Thoracic aorta (tissue), 2 donors: ENCODE measurements at places on chromosomes 3 and 15. TPM values are rescaled to one million over a fixed set of nuclear protein-coding genes. Genes with fewer than 3 reads are reported as not detected.
A peak's percentile ranks its signal among the peaks of the same experiment; 100 is the strongest.

Gene EFHB
- 0.41 TPM for total RNA-seq

Gene ZNF710
- total RNA-seq = 10.3 TPM

Gene TRPM1
- total RNA-seq = not detected

Gene VEPH1
- not detected for total RNA-seq

GRCh38 chr3:12557473-12558100 lies 700 bp downstream of the MKRN2 start:
- H3K36me3 ChIP-seq = no peaks in the 10 kb centered on the region
- DNase-seq = no peak
- H3K27ac ChIP-seq = peak overlapping the region; percentile 94
- peak overlapping the region; percentile 95 for H3K4me3 ChIP-seq
- H3K4me1 ChIP-seq = peaks cover 43% of the 10 kb centered on the region

DNA sequence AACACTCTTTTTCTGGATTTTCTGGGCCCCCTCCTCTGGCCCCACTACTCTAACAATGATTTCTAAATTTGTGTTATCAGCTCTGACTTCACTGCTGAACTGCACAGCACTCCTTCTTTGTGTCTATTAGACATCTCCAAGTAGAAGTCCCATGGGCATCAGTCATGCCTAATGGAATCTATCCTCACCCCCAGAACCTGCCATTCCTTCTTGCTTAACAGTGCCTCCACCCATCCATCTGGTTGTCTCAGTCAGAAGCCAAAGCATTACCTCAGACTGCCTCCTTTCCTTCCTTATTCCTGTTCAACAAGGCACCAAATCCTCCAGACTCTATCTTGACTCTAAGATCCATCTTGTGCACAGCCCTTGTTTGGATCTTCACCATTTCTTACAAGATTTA lies 36.2 kb downstream of the SSR3 start:
- DNase-seq = no peak
- no peaks in the 10 kb centered on the region for H3K27me3 ChIP-seq
- no peaks in the 10 kb centered on the region for H3K36me3 ChIP-seq
- H3K27ac ChIP-seq = no peak overlapping the region

- no peak overlapping the region for H3K27ac ChIP-seq
- DNase-seq = no peak
- no peaks in the 10 kb centered on the region for H3K36me3 ChIP-seq
- H3K4me1 ChIP-seq = peaks cover 8% of the 10 kb centered on the region
- no peak overlapping the region for H3K4me3 ChIP-seq
Observed at GRCh38 chr3:186311441-186311840, 50.6 kb downstream of the DGKG start.

- no peak for DNase-seq
- H3K27me3 ChIP-seq = no peaks in the 10 kb centered on the region
- H3K4me3 ChIP-seq = no peak overlapping the region
- H3K27ac ChIP-seq = no peak overlapping the region
Observed at GRCh38 chr3:46551615-46552014, 14.5 kb downstream of the LRRC2 start.

Gene ACVR2B
- 3.7 TPM for total RNA-seq

Gene SPTBN5
- total RNA-seq = 1.3 TPM

Gene NR2E3
- 0.27 TPM for total RNA-seq

DNA sequence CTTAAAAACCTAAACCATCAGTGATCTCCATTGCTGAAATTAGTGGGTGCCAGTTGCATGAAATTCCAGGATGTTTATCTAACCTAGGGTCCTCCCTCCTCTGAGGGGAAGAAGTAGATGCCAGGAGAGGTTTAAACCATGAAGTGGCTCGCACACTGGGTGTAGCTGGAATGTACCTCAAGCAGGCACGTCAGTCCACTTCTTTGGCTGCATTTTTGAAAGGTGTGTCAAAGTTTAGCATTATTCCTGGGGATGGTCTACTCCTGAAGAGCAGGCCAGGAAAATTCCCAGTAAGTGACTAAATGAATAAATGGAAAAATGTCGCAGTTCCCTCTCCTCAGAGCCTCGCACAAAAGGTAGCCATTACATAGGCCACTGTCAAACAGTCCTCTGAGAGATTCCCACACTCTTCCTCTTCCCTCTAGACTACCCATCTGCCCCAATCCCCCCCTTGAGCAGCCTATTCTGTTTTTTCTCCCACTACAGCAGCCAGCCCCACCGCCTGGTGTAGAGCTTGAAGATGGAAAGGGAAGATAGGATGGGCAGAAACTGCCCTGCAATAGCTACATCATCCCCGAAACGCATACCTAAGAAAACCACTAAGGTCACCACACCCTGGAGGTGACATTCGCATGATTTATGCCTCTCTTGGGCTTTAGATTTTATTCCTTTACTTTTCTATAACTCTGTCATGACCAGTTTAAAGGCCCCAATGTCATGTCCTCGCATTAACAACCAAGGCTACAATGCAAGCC lies 655 bp upstream of the TMOD3 start:
- H3K36me3 ChIP-seq = no peaks in the 10 kb centered on the region
- peak overlapping the region; percentile 77 for H3K27ac ChIP-seq
- no peaks in the 10 kb centered on the region for H3K27me3 ChIP-seq
- no peak for DNase-seq

DNA sequence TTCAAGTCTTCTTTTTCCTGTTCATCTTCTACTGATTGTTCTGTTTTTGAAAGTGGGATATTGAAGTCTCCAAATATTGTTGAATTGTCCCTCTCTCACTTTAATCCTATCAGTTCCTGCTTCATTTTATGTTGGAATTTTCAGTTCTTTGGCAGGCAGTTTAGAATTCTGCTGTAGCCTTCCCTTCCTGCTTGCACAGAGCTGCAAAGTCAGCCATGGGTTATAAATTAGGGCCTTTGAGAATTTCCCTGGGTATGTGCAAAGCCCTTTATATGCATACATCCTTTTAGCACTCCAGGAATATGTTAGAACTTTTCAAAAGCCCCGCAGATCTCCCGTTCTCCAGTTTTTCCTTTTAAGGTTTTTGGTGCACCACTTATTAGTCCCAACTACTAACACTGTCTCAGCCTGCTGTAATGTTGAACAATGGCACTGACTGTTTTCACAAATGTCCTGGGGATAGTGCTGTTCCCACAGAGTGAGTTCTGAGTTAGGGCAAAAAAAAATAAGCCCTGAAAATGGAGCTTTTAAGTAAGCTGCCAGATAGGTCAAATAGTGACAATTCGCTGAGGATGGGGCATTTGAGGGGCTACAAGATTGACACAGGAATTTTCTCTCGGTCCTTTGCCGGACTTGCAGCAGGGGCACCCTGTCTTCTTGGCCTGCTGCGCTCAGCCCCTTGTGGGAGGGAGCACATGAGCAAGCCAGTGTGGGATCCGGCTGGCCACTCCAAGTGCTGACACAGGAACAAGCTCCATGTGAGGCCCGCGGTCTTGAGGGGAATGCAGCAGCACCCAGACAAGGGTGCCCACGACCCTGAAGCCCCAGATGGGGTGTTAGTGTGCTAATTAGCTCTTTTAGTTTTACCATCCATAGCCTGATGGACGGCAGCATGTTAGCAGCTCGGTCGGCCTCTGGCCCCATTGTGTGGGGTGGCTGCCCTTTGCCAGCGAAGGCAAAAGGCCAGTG lies 96.0 kb downstream of the VPS8 start:
- no peak overlapping the region for H3K4me3 ChIP-seq
- H3K27ac ChIP-seq = peak overlapping the region; percentile 18
- H3K36me3 ChIP-seq = no peaks in the 10 kb centered on the region
- no peaks in the 10 kb centered on the region for H3K27me3 ChIP-seq
- DNase-seq = no peak

- H3K4me1 ChIP-seq = no peaks in the 10 kb centered on the region
- no peaks in the 10 kb centered on the region for H3K27me3 ChIP-seq
- no peak overlapping the region for H3K4me3 ChIP-seq
- no peak overlapping the region for H3K27ac ChIP-seq
- no peak for DNase-seq
Observed at GRCh38 chr3:127307112-127307835, 19.4 kb upstream of the PRR20G start.

GRCh38 chr3:151770956-151771355 lies 37.2 kb downstream of the AADACL2 start:
- no peaks in the 10 kb centered on the region for H3K27me3 ChIP-seq
- no peak for DNase-seq
- H3K27ac ChIP-seq = peak overlapping the region; percentile 60
- no peaks in the 10 kb centered on the region for H3K36me3 ChIP-seq
- H3K4me1 ChIP-seq = peaks cover 24% of the 10 kb centered on the region

GRCh38 chr3:414063-414462 lies 217.5 kb downstream of the CHL1 start:
- no peak overlapping the region for H3K4me3 ChIP-seq
- DNase-seq = no peak
- H3K4me1 ChIP-seq = no peaks in the 10 kb centered on the region

- H3K36me3 ChIP-seq = peaks cover under 1% of the 10 kb centered on the region
- H3K4me1 ChIP-seq = peaks cover 45% of the 10 kb centered on the region
- no peaks in the 10 kb centered on the region for H3K27me3 ChIP-seq
- peak overlapping the region; percentile 89 for H3K27ac ChIP-seq
- H3K4me3 ChIP-seq = peak overlapping the region; percentile 97
- no peak for DNase-seq
Observed at GRCh38 chr15:90870354-90871138, 2.2 kb downstream of the FURIN start.

- no peak for DNase-seq
- no peaks in the 10 kb centered on the region for H3K4me1 ChIP-seq
- no peaks in the 10 kb centered on the region for H3K27me3 ChIP-seq
- H3K4me3 ChIP-seq = no peak overlapping the region
Observed at GRCh38 chr15:60280259-60280658, 117.5 kb downstream of the ANXA2 start.

GRCh38 chr15:68585574-68586273 lies 6.9 kb downstream of the CORO2B start:
- no peaks in the 10 kb centered on the region for H3K36me3 ChIP-seq
- no peak overlapping the region for H3K27ac ChIP-seq
- peaks cover 2% of the 10 kb centered on the region for H3K4me1 ChIP-seq
- H3K4me3 ChIP-seq = no peak overlapping the region
- no peak for DNase-seq

- H3K4me1 ChIP-seq = no peaks in the 10 kb centered on the region
- H3K4me3 ChIP-seq = no peak overlapping the region
- H3K27me3 ChIP-seq = no peaks in the 10 kb centered on the region
Observed at GRCh38 chr3:7315037-7315436, 454.1 kb downstream of the GRM7 start.

Gene PDZRN3
- 140 TPM for total RNA-seq

DNA sequence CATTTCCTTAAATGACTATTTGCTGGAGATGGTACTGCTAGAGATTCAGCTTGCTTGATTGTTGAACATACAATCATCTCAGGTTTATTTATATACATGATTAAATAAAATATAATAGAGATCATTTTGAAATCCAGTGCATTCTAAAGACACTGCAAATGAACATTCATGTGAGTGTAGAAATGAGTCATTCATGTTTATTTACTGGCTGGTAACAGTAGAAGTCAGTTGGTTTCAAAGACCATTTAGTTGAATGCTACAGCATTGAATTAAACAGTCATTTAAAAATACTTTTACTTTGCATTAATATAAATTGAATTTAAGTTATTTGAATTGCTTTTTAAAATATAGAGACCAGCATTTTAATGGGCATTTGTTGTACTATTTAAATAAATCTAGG lies 551.9 kb upstream of the GOLIM4 start:
- no peaks in the 10 kb centered on the region for H3K36me3 ChIP-seq
- no peak for DNase-seq
- H3K4me1 ChIP-seq = no peaks in the 10 kb centered on the region
- no peak overlapping the region for H3K27ac ChIP-seq

GRCh38 chr3:87796137-87796842 lies 262.5 kb downstream of the CGGBP1 start:
- H3K27ac ChIP-seq = no peak overlapping the region
- no peaks in the 10 kb centered on the region for H3K27me3 ChIP-seq

Gene CFAP91
- not detected for total RNA-seq

Gene CLDN11
- total RNA-seq = 2.5 TPM

Gene COL6A6
- 0.42 TPM for total RNA-seq

Gene ROBO1
- 24.4 TPM for total RNA-seq

DNA sequence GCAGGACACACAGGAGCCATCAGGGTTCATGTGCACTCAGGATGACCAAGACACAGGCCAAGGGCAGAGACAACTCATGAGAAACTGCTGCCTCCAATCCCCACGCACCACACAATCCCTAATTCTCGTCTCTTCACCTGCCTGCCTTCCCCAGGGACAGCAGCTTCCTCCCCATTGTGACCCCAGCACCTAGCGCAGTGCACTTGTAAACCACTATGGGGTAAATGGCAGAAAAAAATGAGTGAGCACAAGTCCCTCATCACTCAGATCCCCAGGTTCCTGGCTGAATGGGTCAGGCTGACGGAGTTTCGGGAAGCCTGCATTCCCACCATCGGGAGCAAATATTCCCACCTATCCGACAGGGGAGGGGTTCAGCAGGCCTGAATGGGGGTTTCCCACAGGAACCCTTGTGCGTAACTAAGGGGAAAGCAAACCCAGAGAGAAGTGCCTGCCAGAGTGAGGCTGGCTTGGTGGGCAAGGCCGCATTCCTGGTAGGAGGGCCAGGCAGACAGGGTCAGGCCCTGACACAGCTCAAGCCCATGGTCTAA lies 18.8 kb downstream of the PLXNB1 start:
- no peaks in the 10 kb centered on the region for H3K4me1 ChIP-seq
- peak; percentile 0 for DNase-seq
- H3K27ac ChIP-seq = no peak overlapping the region
- no peaks in the 10 kb centered on the region for H3K27me3 ChIP-seq
- no peak overlapping the region for H3K4me3 ChIP-seq
- H3K36me3 ChIP-seq = peaks cover 86% of the 10 kb centered on the region

Gene RPL39L
- 20.0 TPM for total RNA-seq

Gene FEZF2
- not detected for total RNA-seq

GRCh38 chr3:169394316-169394715 lies 269.2 kb downstream of the MECOM start:
- H3K27ac ChIP-seq = no peak overlapping the region
- H3K36me3 ChIP-seq = no peaks in the 10 kb centered on the region
- no peaks in the 10 kb centered on the region for H3K27me3 ChIP-seq
- H3K4me3 ChIP-seq = no peak overlapping the region
- H3K4me1 ChIP-seq = peaks cover 25% of the 10 kb centered on the region
- DNase-seq = no peak

Gene TTC21A
- total RNA-seq = 3.0 TPM

- no peak overlapping the region for H3K27ac ChIP-seq
- H3K4me1 ChIP-seq = no peaks in the 10 kb centered on the region
- no peaks in the 10 kb centered on the region for H3K27me3 ChIP-seq
- no peak for DNase-seq
Observed at GRCh38 chr3:30895329-30895728, 868 bp upstream of the GADL1 start.

Gene ARNT2
- 22.9 TPM for total RNA-seq

- no peak for DNase-seq
- no peaks in the 10 kb centered on the region for H3K36me3 ChIP-seq
- H3K4me3 ChIP-seq = no peak overlapping the region
- peaks cover 5% of the 10 kb centered on the region for H3K4me1 ChIP-seq
- H3K27ac ChIP-seq = no peak overlapping the region
Observed at GRCh38 chr3:177673112-177673914, 476.0 kb upstream of the TBL1XR1 start.

DNA sequence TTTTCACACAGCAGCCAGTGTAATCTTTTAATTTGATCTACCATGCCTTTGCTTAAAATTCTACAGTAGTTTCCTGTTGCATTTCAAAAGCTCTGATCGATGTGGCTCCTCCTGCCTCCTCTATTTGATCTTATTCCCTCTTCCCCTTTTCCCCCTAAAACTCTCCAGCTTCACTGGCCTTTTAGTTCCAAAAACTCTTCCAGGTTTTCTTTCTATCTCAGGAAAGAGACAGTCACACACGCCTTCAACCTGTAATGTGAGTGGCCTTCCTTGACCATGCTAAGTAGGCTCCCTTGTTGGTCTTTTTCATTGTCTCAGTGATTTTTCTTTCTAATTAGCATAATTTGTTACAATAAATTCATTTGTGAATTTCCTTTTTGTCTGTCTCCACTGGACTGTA lies 985 bp downstream of the TEX9 start:
- no peaks in the 10 kb centered on the region for H3K27me3 ChIP-seq
- H3K4me3 ChIP-seq = peak overlapping the region; percentile 91
- H3K4me1 ChIP-seq = peaks cover 2% of the 10 kb centered on the region
- H3K36me3 ChIP-seq = no peaks in the 10 kb centered on the region
- no peak overlapping the region for H3K27ac ChIP-seq
- no peak for DNase-seq
